ENCODE measurements at places on chromosomes 6 and 20. TPM values are rescaled to one million over a fixed set of nuclear protein-coding genes. Genes with fewer than 3 reads are reported as not detected.

DNA sequence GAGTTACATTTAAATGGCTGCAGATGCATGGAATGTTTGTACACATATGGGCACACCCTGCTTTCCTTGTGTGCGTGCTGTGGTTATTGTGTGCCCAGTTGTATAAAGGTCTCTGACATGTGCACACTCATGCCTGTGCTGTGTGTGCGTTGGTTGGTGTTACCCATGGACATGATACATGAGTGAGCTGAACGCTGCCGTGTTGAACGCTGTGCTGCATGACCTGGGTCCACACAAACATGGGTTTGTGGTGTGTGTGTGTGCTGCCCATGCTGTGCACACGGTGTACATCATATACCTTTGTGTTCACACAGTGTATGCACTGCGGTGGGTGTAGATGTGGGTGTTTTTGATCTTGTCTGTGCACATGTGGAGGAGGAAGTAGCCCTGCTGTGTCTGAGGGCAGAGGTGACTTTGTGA lies 54.4 kb downstream of the TOX2 start:
- DNase-seq: no peak

DNA sequence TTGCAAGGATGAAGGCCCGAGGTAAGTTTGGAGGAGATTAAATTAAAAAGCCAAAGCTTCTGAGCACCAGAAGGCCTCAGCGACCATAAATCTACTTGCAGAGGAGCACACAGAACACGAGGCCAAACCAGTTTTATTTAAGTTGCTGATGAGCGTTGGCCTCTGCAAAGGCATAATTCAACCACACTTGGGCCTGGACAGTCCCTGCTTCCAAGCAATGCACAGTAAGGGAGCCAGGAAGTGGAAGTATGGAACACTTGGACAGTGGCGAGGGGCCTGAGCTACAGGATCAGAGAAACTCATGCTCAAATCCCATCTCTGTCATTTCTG lies 92.8 kb downstream of the PTPRT start:
- no peak for DNase-seq

- no peak for DNase-seq
Observed at GRCh38 chr20:59788811-59789397, 144.5 kb downstream of the SYCP2 start.

- no peak for DNase-seq
Observed at GRCh38 chr20:45318948-45319347, 10.8 kb upstream of the MATN4 start.

- no peak for DNase-seq
Observed at GRCh38 chr6:18352001-18352400, 35.1 kb upstream of the RNF144B start.

GRCh38 chr20:32555584-32555983 lies 29.5 kb downstream of the NOL4L start:
- DNase-seq: no peak

- no peak for DNase-seq
Observed at GRCh38 chr6:16316741-16317251, 78.4 kb downstream of the GMPR start.

GRCh38 chr6:3566812-3567211 lies 110.0 kb upstream of the SLC22A23 start:
- DNase-seq: no peak

GRCh38 chr6:137472641-137473137 lies 21.5 kb downstream of the OLIG3 start:
- no peak for DNase-seq

DNA sequence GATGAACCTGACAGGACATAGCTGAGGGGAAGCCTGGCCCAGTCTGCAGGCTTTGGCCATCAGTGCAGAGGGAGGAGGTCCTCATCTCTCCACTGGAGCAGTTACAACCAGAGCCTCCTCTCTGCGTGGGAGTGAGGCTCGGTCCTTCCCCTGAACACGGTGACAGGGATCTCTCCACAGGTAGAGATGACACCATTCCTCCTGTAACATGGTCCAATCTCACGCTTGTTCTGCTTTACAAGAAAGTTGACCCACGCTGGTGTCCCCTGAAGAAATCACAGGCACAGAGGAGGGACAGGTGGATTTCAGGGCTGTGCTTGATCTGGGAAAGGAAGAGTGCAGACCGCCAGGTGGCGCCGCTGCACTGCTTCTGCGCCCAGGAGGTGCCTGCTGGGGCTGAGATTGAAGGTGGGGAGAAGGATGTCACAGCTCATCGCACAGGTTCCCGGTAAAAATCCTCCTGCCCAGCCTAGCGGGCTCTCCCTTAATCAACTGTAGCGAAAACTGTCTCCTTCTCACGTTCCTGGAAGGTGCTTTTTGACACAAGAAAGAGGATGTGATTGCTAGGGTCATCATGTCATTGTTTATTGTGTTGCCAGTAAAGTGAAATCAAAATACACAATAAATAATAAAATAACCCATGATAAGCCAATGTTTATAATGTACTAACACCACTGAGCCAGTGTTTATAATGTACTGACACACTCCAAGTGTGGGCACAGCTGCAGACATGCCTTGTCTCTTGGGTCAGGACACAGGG lies 20.4 kb downstream of the HLA-G start:
- DNase-seq: peak; percentile 91

DNA sequence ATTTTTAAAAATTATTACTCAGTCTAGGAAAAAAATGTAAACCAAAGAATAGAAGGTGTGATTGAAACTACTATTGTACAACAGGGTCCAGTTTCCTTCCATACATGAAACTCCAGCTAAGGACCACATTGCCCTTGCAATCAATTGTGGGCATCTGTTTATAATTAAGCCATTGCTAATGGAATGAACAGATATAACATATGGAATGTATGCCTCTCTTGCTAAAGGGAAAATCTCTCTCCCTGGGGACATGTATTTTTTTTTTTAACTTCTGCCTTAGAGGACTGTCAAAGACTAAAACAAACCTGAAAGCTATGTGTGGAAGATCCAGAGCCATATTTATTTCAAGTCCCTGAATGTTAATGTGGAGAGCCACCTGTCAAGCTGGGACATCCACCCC lies 336.8 kb upstream of the MANEA start:
- no peak for DNase-seq

GRCh38 chr6:143241111-143241510 lies 180.4 kb downstream of the AIG1 start:
- DNase-seq: no peak

LHFPL5 gene
- 0.42 TPM for total RNA-seq

TBXT gene
- total RNA-seq: not detected

SLC22A16 gene
- not detected for total RNA-seq

BRPF3 gene
- total RNA-seq: 49.7 TPM

PRR18 gene
- total RNA-seq: not detected

PAK5 gene
- 0.07 TPM for total RNA-seq

FKBP1A gene
- total RNA-seq: 166 TPM

KCNG1 gene
- total RNA-seq: 6.8 TPM

FAM162B gene
- not detected for total RNA-seq

TSPO2 gene
- not detected for total RNA-seq

Measured in Calu3 (cell line).